ENCODE measurements at places on chromosomes 7 and 10.

- no peak for DNase-seq
Measured at GRCh38 chr10:120360571-120360970, 96.5 kb upstream of the PLPP4 start.

GRCh38 chr7:13276977-13277376 is 589.5 kb downstream of the ARL4A start:
- peak; percentile 21 for DNase-seq

- DNase-seq: no peak
Measured at GRCh38 chr10:1404323-1405260, 332.7 kb downstream of the ADARB2 start.

DNA sequence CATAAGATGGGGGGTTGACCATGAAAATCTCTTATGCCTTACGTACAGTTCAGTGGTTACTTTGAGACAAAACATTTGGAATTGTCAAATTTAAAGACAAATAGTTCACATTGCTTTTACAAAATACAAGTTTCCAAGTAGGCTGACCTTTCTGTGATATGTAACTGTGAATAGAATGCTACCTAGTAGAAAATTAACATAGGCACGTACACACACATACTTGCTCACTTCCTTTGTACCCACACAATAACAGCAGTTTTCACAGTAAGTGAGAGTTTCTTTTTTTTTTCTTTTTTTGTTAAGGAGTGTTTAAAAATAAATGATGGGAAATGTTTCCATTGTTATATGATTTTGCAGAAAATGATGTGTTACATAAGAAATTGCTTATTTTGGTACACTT is 53.3 kb upstream of the SP8 start:
- DNase-seq: no peak

- no peak for DNase-seq
Measured at GRCh38 chr7:85039196-85039923, 147.5 kb downstream of the SEMA3D start.

DNA sequence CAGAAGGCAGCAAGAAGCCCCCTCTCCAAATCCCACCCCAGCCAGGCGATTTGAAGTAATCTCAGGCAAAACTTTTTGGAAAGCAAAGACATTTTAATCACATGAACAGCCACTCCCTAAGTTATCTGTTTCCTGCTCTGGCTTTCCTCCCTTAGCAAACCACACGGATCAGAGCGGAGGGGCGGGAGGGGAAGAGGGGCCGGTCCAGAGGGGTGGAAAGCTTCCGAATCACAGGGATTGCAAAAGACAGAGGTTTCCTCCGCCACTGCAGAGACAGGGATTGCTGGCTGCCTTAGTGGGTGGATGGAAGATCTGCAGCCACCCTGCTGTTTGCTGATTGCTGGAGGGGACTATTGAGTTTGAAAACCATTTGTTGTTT is 41.2 kb downstream of the ZCCHC24 start:
- DNase-seq: peak; percentile 41

DNA sequence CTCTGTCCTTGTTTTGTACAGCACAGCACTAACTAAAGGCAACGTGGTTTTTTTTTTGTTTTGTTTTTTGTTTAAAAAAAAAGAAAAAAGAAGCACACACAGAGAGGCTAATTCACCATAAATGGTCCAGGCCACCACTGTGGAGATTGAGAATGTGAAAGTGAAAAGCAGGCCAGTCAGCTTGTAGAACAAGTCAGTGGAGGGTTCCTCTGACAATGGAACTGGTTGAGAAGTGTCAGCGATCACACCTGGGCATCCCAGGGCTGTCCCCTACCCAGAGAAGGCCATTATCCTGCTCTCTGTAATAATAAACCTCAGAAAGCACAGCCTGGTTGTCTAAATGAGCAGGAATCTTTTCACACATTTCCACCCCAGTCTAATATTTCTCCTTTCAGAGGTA is 119.6 kb upstream of the ZNF438 start:
- DNase-seq: no peak

GRCh38 chr7:6136475-6136874 is 105.3 kb downstream of the ANKRD61 start:
- DNase-seq: no peak

- no peak for DNase-seq
Measured at GRCh38 chr10:43278216-43278615, 11.4 kb upstream of the RASGEF1A start.

DNA sequence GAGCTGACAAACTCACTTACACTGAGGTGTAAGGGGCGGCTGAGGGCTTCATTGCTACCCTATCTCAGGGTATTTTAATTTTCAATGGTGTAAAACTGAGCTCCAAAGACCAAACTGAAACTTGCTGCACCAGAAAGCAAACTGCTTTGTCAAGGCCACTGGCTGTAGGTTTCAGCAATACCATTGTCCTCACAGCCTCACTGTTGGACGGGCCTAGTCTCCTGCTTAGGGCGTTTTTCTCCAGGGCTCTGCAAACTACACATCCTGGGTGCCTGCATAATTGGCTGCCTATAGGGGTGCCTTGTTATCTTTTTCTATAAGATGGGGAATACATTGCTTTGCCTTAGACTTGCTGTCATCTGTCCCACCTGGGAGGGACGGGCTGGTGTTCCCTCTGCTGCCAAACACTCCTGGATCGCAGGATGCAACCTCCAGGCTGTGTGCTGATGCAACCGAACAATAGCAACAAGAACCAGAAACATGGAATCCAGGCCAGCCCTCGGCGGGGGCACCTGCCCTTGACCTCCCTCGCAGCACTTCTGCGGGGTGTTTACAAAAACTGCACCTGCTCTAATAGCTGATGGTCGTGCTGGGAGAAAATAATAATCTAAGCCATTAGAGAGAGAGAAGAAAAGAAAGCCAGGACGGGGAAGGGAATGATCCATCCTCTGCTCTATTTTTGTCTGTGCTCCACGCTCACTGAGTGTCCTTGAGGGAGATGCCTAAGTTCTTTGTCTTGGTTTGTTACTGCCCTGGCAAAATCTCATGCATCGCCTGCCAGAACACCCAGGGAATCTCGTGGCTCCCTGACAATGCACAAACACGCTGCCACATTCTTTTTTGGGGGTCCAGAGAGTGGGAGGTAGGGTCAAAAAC is 104.5 kb downstream of the GALNT17 start:
- DNase-seq: peak; percentile 32

GRCh38 chr7:2008936-2009540 is 223.7 kb downstream of the MAD1L1 start:
- no peak for DNase-seq

- DNase-seq: peak; percentile 71
Measured at GRCh38 chr7:79176859-79177477, 276.5 kb downstream of the MAGI2 start.

DNA sequence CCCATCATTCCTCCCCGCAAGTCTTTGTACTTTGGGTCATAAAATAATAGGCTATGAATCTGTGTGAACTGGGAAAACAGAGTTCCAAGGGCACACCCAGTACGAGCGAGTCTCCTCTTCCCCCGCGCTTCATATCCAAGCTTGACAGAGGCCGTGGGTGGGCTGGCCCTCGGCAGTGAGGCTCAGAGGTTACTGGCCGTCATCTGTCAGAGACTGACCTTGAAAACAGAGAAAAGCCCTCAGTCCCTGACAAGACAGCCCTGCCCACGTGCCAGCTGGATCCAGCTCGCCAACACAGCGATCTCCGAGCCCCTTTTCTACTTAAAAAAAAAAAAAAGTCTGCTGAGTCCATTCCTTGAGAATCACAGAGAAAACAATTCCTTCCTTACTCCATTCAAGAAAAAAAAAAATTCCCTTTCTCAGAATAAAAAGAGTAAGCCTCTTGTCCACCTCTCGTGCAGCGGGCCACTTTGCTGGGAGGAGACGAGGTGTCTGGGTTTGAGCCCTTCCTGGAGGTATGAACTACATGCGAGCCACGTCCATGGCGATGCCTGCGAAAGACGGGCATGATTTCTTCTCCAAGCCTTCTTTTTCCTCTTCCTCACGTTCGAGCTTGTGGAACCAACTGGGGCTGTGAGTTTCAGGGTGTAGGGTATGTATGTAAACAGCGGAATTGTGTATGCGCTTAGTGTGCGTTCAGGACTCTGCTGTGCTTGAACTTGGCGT is 744 bp upstream of the BICC1 start:
- DNase-seq: peak; percentile 24

GRCh38 chr10:86198271-86198670 is 168.3 kb downstream of the GRID1 start:
- no peak for DNase-seq

GRCh38 chr10:122306282-122306681 is 35.2 kb downstream of the BTBD16 start:
- no peak for DNase-seq

- DNase-seq: peak; percentile 56
Measured at GRCh38 chr10:115056186-115056585, 37.0 kb upstream of the ATRNL1 start.

GRCh38 chr7:126953461-126953860 is 299.3 kb downstream of the GRM8 start:
- DNase-seq: no peak

- DNase-seq: no peak
Measured at GRCh38 chr10:43141421-43141820, 3.2 kb downstream of the CSGALNACT2 start.

DNA sequence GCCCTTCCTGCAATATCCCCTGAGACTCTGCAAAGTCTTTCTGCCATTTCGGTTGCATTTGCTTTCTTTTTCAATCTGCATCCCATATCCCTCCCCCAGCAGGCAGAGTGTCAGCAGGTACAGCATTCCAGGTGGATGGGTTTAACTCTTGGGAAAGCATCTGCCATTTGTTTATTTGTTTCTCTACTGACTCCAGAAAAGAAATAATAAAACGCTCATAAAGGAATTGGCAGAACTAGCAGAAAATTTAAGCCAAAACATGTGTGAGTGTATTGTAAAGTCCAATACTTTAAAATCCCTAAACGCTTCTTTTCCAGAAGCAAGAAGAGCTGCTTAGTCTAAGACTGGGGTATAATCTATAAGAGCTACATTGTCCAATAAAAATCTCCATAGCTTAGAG is 393.8 kb downstream of the TNS3 start:
- no peak for DNase-seq

GRCh38 chr7:151579644-151580043 is 59.9 kb upstream of the RHEB start:
- no peak for DNase-seq

GRCh38 chr10:79277579-79278269 is 69.5 kb upstream of the PPIF start:
- DNase-seq: no peak

DNA sequence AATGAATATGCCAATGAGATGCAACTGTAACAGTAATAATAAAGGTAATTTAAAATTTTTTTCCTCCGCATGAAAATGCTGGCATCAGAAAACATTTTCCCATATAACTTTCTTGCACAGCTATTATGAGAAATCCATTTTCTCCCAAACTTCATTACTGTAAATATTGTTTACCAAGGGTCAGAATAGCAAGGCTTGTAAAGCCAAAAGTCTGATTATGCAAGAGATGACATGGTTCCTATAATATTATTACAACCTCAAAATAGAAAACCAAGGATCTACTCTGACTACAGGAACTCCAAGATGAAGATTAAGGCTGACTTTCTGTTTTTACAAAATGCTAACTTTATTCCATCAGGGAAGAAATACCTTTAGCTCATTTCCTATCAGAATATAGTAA is 162.7 kb upstream of the CDK1 start:
- no peak for DNase-seq

DNA sequence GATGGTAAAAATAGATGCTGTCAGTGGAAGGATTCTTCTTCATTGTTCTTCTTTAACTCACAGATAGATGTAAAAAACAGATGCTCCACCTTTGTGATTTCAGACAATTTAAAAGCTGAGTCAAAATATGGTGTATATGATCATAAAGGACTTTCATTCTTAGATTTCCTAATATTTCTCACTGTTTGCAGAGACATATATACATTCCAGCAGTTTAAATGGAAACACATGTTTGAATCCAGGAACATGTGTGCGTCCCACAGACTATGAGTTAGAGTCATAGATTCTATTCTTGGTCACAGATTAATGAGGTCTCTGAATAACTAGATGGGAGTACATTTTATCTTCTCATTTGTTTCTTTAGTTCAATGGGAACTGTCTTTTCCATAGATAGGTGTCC is 109.6 kb downstream of the BICC1 start:
- DNase-seq: no peak

- DNase-seq: peak; percentile 98
Measured at GRCh38 chr7:13989126-13989948, at the start of gene ETV1. Gene ETV1 (minus strand): TSS chr7:13989666. CDS start chr7:13989052, 614 bp downstream.

- DNase-seq: no peak
Measured at GRCh38 chr10:75613685-75614504, 182.5 kb downstream of the LRMDA start.

DNA sequence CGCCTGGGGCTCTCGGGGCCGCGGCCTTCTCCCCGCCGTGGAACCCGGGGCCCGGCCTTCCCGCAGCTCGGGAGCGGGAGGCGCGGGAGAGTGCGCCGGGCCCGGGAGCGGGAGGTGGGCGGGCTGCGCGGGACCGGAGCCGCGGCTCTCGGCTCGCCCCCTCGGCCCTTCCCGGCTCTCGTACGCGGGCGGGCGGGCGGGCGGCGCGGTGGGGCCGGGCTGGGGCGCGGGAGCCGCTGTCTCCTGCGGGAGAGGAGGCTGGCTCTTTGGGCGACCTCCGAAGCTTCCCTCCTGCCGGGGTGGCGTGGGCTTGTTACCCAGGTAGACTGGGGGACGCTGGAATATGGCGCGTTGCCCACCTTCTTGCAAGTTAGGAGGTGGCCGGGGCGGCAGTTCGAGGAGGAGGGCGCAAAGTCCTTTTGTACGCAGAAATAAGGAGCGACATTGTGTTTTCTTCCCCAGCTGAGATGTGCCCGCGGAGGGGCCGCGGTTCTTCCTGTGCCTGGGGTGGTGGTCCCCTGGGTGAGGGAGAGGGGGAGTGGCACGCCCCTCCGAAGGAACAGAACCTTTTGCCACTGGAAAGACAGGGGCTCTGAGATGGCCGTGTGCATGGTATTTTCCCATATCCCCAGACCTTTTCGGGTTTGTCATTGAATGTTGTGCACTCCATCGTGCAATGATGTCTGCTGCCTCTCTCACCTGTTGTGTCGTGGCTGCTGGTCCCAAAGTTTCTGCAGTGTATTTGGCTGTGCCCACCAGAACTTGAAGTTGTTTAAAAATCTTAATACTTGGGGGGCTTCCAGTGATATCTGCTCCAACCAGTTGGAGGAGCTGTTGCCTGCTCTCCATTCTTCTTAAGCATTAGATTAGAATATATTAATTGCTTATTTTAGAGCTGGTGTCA is 844 bp downstream of the NRF1 start:
- DNase-seq: peak; percentile 40

DNA sequence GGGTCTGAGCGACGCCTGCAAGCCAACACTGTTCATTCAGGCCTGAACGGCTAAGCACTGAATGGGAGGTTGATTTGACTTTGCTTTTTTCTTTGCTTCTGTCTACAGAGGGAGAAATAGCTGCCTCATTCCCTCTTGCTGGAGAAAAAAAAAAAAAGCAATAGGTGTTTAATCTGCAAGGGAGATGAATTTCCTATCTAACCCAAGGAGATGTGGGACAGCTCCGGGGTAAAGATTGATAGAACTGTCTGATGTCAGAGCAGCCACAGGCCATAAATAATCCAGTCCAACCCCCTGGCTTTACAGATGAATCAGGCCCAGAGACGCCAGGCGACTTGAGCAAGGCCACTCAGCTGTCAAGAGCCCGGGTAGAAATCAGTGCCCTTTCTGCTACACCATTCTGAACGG is 168.0 kb downstream of the ARHGAP12 start:
- no peak for DNase-seq
